CD14-positive monocyte (primary cell): ENCODE measurements at places on chromosomes 13 and 19. TPM values are rescaled to one million over a fixed set of nuclear protein-coding genes. Genes with fewer than 3 reads are reported as not detected.

Gene SLC25A41
- not detected for polyA plus RNA-seq

Gene MIA
- 0.47 TPM in 1 of 2 replicates, not detected in the other for polyA plus RNA-seq

Gene C13orf42
- polyA plus RNA-seq = not detected in 2 replicates

Gene LRRC4B
- polyA plus RNA-seq = not detected in 2 replicates

Gene GNG8
- not detected for polyA plus RNA-seq

Gene NDUFA11
- polyA plus RNA-seq = 396 TPM

Gene TEX101
- polyA plus RNA-seq = not detected

GRCh38 chr19:5445561-5446055, 9.6 kb upstream of the ZNRF4 start:
- H3K4me1 ChIP-seq = no peaks in the 10 kb centered on the region
- no peaks in the 10 kb centered on the region for H3K27me3 ChIP-seq
- no peak overlapping the region for H3K4me3 ChIP-seq
- no peaks in the 10 kb centered on the region for H3K36me3 ChIP-seq
- no peak for DNase-seq

- H3K36me3 ChIP-seq = peaks cover 27% of the 10 kb centered on the region
- H3K27me3 ChIP-seq = no peaks in the 10 kb centered on the region
- no peak for DNase-seq
- H3K4me1 ChIP-seq = no peaks in the 10 kb centered on the region
These were observed 14.1 kb downstream of the ZNF444 start for GRCh38 chr19:56155124-56155687.

GRCh38 chr13:63299866-63300394, 1884.3 kb upstream of the PCDH20 start:
- no peaks in the 10 kb centered on the region for H3K27me3 ChIP-seq
- H3K4me3 ChIP-seq = no peak overlapping the region
- no peak for DNase-seq
- H3K27ac ChIP-seq = no peak overlapping the region

DNA sequence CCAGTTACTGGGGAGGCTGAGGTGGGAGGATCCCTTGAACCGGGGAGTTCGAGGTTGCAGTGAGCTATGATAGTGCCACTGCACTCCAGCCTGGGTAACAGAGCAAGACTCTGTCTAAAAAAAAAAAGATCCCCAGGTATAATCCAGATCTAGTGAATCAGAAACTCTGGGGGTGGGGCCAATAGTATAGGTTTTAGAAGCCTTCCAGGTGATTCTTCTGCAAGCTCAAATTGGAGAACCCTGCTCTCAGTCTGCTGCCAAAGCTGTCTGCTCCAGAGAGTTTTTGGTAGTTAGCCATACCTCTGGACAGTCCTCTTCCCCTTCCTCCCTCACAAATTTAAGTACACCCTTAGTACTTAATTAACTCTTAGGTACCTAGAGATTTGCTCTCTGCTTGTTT, 28.0 kb downstream of the SERP2 start:
- H3K4me1 ChIP-seq = no peaks in the 10 kb centered on the region

DNA sequence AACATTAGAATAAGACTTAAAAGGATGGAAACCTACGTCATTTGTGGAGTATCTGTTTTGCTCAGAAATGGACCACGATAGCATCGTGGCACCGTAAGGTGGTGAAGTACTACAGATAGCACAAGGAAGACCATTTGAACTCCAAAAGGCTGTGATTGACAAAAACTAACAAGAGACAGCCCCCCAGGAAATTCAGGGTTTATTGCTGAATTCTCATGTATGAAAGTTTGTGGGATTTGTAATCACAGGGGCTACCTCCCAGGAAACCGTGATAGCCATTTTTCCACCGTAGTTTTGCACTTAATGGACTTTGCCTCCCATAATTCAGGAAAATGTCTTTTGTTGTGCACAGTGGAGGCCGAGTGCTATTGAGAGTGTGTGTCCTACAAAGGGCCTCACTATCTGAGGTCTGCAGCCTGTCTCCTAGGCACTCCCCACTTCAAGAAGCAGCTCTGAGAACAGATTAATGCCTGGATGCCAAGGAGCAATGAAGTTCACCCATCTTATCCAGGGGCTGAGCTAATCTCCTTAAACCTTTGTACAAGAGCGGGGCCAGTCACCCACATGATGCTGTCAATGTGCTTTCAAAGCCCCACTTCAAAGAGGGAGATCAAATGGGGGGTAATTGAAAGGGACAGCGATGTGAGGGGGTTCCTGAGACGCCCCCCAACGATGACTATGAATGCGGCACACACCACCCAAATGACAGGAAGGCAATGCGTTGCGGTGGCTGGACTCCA, 182.6 kb downstream of the COL4A1 start:
- no peak for DNase-seq
- H3K4me3 ChIP-seq = no peak overlapping the region
- H3K4me1 ChIP-seq = no peaks in the 10 kb centered on the region
- peaks cover 2% of the 10 kb centered on the region for H3K27me3 ChIP-seq
- no peak overlapping the region for H3K27ac ChIP-seq

DNA sequence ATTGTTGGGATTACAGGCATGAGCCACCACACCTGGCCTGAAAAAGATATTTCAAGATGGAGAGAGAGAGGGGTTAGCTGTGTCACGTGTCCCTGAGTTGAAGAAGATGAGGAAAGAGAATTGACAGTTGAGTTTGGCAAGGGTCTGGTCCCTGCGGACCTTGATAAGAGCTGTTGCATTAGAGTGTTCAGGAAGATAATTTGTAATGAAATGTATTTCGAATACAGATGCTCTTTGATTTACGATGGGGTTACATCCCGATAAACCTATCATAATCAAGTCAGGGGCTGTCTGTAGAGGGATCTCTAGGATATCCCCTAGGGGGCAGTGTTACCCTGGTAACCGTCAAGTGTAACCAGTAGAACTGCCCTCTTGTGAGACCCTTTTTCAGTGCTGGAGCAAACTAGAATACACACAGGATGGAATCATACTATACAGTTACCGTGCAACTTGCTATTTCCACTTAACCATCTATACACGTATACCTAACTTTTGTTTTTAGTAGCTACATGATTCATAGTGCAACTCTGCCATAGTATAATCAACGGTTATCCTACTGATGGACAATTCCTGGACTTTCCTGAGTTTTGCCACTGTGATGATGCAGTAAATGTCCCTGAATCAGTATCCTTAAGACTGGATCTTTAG, 1.5 kb upstream of the ELOF1 start:
- H3K4me1 ChIP-seq = peaks cover 33% of the 10 kb centered on the region
- H3K4me3 ChIP-seq = no peak overlapping the region
- no peak overlapping the region for H3K27ac ChIP-seq
- no peaks in the 10 kb centered on the region for H3K27me3 ChIP-seq
- H3K36me3 ChIP-seq = peaks cover 1% of the 10 kb centered on the region
- peak; percentile 75 for DNase-seq

DNA sequence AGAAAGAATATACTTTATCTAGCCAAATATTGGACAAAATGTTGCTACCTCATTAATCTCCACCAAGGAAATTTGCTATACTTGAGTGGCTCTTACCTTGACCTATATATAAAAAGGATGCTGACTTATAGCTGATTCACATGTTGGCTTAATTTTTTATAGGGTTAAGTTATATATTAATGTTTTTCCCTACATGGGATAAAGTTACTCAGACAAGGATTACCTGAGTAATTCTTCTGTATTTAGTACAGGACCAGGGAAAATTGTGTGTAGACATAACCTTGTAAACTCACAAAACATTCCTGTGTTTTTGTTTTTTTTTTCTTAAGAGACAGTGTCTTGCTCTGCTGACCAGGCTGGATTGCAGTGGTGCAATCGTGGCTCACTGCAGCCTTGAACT, 30.6 kb upstream of the SOHLH2 start:
- DNase-seq = no peak
- no peak overlapping the region for H3K27ac ChIP-seq
- H3K27me3 ChIP-seq = no peaks in the 10 kb centered on the region
- H3K4me1 ChIP-seq = no peaks in the 10 kb centered on the region
- no peak overlapping the region for H3K4me3 ChIP-seq
- no peaks in the 10 kb centered on the region for H3K36me3 ChIP-seq

- no peaks in the 10 kb centered on the region for H3K27me3 ChIP-seq
- no peak overlapping the region for H3K4me3 ChIP-seq
- H3K27ac ChIP-seq = no peak overlapping the region
- H3K4me1 ChIP-seq = no peaks in the 10 kb centered on the region
- H3K36me3 ChIP-seq = peaks cover 69% of the 10 kb centered on the region
These were observed 15.5 kb downstream of the DPP9 start for GRCh38 chr19:4707956-4708650.
